ENCODE measurements at places on chromosomes 11 and 22.

DNA sequence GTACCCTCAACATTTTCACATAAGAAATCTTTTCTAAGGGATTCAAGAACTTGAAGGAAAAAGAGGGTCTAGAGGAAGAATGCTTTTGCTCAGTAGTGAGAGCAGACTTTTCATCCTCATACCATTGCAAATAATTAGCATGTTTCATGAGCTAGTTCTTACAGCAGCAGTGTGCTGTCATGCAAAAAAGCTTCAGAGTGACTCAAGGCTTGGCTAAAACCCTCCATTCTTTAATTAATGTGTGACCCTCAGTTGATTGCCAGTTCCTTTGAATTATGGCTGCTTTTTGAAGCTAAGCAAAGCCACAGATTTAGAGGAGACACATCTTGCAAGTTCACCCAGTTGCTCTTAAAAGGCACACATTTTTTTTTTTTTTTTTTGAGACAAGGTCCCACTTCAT, 36.6 kb upstream of the PCF11 start:
- no peak for DNase-seq

GRCh38 chr22:38881464-38881871, 9.5 kb upstream of the CBX6 start:
- no peak for DNase-seq

- no peak for DNase-seq
Measured at GRCh38 chr11:94647926-94648325, 80.8 kb downstream of the PIWIL4 start.

DNA sequence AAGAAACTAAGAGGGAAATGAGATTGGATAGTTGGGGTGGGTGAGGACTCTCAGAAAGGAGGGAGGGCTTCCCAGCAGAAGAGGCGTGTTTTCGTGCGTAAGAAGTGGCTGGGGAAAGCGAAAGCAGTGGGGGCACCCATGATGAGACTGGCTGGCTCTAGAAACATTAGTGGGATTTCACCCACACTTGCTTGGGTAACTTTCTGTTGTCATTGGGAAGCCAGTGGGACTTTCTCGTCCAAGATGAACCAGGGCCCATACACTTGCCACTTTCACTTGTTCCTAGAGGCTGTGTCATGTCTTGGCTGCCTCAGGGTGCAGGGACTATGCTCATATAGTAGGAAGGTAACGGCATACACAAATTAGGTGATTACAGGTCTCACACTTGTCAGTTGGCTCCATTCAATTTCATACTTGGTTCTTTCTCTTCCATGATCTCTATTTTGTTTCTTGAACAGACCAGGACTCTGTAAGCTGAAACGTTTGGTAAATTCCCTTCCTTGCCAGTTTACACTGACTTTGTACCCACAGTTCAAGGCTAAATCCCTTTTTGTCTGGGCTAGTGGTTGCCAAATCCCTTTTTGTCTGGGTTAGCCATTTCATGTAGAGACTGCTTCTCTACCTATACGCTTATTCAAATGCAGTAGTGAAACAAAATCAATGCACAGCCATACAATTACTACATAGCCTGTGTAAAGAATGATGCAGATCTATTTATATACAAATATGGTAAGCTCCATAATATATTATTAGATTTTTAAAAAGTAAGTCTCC, 42.0 kb upstream of the CXCR5 start:
- no peak for DNase-seq

DNA sequence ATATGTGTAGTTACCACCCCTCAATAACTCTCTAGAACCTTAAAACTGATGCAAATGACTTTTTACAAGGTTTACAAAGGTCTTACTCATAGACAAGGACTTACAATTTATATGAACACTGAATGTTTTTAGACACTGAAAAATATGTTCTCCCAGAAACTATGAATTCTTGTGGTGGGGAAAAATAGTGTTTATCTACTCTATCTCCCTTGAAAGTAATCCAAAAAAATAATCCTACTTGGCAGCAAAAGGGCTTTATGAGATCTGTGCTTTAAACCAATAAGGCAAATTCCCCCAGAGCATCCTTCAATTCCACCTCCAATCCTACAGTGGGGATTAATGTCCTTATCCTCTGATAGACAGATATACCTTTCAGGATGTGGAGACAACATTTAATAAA, 1984.1 kb upstream of the RAG2 start:
- no peak for DNase-seq

GRCh38 chr11:65366340-65366773, 11.8 kb downstream of the TIGD3 start:
- DNase-seq: no peak

GRCh38 chr11:10325277-10326011, 20.6 kb downstream of the ADM start:
- DNase-seq: no peak

- no peak for DNase-seq
Measured at GRCh38 chr11:65104628-65105027, 7.0 kb upstream of the TM7SF2 start.

- no peak for DNase-seq
Measured at GRCh38 chr11:44145011-44145775, 49.7 kb downstream of the EXT2 start.

DNA sequence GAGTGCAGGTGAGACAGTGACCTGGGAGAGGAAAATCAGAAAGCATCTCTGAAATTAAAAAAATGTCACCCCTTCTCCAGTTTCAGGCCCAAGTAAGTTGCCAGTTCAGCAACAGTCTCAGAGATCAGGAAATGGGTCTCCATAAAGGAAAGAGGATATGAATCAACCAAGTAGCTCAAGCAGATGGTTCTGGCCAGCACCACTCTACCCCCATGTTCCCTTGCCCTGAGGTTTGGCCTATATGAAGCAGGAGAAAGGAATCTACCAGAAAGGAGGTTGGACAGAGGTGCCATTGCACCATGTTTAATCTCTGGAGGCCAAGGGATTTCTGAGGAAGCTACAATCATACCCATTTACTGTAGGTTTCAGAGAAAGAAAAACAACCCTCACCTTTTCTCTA, 7.7 kb downstream of the FZD4 start:
- DNase-seq: no peak

DNA sequence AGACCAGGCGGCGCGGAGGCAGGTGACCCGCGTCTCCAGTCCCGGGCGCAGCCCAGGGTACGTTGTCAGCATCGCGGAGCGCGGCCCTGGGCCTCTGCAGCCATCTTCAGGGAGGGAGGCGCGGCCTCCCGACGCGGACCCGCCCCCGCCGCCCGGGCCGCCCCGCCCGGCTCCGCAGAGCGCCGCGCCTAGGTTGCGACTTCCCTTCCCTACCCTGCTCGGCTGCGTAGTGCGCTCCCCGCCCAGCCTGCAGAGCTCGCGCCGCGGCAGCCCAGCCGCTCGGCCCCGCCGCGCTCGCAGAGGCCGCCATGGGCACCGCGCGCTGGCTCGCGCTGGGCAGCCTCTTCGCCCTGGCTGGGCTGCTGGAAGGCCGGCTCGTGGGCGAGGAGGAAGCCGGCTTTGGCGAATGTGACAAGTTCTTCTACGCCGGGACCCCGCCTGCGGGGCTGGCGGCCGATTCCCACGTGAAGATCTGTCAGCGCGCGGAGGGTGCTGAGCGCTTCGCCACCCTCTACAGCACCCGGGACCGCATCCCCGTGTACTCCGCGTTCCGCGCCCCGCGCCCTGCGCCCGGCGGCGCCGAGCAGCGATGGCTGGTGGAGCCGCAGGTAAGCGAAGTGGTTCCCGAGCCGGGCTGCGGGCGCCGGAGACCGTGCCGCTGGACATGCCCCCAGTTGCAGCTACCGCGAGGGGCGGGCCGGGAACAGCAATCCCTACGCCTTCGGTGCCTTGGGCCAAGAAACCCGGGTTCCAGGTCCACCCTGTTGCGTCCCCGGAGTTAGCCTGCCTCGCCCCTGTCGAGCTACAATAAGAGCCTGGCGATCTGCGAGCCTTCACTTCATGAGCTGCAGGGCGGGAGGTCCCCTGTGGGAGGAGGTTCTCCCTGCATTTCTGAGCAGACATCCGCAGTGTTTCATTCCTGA, at the start of gene ENDOD1:
TSS of gene ENDOD1 (plus strand) at position 227 of the 923 bp plus-strand sequence. CDS start at position 309, 82 bp downstream.
- no peak for DNase-seq

DNA sequence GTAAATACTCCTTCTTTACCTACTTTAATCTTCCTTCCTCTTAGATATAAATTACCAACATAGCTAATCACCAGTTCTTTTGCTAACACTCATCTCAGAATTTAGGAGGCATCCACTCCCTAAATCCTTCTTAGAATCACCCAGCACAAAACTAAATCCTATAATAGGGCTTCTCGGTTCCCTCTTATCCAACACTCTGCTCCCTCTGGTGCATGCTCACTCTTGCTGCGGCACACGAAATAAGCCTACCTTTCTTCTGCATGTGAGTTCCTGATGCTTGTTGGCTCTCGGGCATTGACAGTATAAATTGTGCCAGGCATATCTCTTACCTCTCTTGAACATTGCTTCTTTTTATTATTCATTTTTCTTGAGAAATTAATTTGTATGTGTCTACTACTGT, 61.0 kb downstream of the OR5AK2 start:
- no peak for DNase-seq

DNA sequence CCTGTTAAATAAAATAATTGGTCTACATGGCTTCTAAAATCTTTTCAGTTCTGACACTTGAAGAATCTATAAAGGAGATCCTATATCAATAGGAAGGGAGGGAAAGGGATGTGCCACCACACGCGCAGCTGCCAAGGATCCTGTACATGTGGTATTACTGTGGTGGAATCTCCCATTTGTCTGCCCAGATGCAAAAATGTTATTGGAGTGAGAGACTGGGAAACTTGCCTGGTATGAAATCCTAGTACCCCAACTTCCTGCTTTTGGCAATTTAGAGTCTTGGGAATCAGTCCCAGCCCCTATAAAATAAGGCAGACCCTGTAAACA, 81.9 kb upstream of the PICALM start:
- no peak for DNase-seq

All from thoracic aorta (tissue), 2 donors.